ENCODE measurements at places on chromosomes 3 and 15. TPM values are rescaled to one million over a fixed set of nuclear protein-coding genes. Genes with fewer than 3 reads are reported as not detected.
A peak's percentile ranks its signal among the peaks of the same experiment; 100 is the strongest.

Gene GOLGA6L10
- total RNA-seq = 3.9 TPM

DNA sequence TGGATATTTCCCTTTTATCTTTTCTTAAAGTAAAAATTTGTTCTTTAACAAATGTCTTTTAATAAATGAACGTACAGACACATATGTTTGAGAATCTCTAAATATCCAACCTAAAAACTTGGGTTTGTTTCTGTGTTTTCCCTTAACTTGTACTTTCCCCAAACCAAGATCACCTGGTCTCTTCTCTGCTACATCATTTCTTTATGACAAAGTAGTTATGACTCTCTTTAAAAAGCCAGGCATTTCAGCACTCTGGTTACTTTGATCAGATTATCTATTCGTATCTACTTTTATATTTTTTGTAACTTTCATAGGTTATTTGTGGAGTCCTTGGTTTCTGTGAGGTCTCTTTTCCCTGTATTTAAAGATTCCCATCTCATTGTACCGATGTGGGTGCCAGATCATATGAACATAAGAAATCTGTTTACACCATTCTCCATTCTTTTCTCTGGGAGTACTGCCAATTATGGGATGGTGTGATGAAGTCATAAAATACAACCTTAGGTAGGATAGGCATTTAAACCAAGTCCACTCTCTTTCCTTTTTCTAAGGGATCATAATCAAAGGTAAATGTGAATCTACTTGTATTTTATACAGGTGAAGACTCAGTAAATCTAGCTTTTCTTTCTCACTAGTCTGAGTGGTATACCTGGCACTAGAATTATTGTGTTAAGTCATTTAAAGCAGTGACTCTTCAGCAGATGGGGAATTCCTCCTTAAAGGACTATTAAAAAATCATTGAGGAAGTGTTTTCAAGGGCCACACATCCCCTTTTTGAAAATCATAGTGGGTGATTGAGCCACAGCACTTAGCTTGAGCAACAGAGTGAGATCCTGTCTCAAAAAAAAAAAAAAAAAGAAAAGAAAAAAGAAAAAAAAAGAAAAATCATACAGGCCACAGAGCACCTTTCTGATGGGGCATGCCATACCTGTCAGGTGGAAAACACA is 12.4 kb upstream of the NFKBIZ start:
- peak; percentile 42 for ATAC-seq

Gene GCSAM
- 1.1 TPM for total RNA-seq

GRCh38 chr3:99681512-99681911 is 43.1 kb downstream of the COL8A1 start:
- no peak for ATAC-seq

DNA sequence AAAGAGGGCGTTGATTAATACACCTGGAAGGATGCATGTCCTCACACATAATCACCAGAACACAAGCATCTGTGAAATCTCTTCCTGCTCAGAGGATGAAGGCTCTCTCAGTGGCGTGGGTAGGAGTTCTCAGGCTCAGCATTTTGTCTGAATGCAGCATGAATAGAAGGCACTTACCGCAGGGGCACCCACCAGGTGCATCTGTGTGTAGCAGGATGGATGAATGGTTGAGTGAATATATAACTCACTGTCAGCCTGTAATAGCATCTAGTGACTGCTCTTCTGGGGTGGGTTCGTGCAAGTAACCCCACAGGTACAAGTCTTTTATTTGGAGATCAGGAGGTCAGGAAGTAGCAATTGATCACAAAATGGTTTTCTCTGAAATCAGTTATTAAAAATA is 143.0 kb downstream of the SQOR start:
- ATAC-seq = peak; percentile 43

DNA sequence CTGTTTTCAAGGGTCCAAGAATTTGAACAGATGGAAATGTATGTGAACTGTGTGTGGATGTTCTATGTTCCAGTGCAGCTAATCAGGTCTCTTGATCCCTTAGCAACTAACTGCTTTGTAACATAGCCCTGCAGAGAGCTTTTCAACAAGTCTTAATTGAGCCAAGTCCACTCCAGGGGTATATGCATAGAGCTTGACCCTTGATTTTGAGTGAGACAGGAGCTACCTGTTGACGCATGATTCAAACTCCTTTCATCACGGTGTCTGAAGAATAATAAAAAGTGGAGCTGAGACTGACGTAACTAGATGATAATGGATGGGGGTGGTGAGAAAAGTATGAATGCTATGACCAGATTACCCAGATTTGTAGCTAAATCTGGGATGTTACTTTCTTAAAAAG is 93.3 kb upstream of the CCDC54 start:
- no peak for ATAC-seq

Gene GOLGA8S
- 0.24 TPM for total RNA-seq

Gene ADAMTS17
- total RNA-seq = 4.0 TPM

DNA sequence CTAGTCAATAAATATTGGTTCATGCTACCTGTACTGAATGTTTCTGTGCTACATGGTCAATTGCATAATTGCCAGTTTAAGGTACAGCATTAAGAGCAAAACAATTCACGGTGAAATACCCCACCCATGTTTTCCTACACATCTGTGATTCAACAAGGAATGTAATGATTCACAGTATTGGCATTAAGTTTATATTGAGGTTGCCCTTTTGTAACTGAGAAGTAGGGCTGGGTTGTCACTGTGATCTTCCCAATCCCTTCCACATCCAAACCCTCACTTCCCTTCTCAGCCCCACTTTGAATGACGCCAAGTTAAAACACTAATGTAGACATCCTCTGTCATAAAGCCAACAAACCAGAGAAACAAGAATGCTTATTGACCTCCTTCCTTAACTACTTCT is 112.0 kb upstream of the TJP1 start:
- peak; percentile 80 for ATAC-seq

GRCh38 chr15:88393719-88394519 is 73.3 kb downstream of the MRPL46 start:
- ATAC-seq = peak; percentile 84

GRCh38 chr3:75982151-75982550 is 196.8 kb upstream of the ZNF717 start:
- ATAC-seq = no peak

GRCh38 chr15:31200735-31201151 is 99.2 kb upstream of the TRPM1 start:
- peak; percentile 90 for ATAC-seq

Gene SLC24A5
- not detected for total RNA-seq

- no peak for ATAC-seq
Observed at GRCh38 chr3:104360038-104360437, 1006.7 kb upstream of the ALCAM start.

Gene ZDHHC19
- not detected for total RNA-seq

GRCh38 chr15:37077623-37078351 is 22.6 kb downstream of the MEIS2 start:
- no peak for ATAC-seq

Gene MUC20
- total RNA-seq = 34.9 TPM

GRCh38 chr15:74221399-74222239 is 14.5 kb upstream of the CCDC33 start:
- ATAC-seq = no peak

Gene CYP1A2
- not detected for total RNA-seq

DNA sequence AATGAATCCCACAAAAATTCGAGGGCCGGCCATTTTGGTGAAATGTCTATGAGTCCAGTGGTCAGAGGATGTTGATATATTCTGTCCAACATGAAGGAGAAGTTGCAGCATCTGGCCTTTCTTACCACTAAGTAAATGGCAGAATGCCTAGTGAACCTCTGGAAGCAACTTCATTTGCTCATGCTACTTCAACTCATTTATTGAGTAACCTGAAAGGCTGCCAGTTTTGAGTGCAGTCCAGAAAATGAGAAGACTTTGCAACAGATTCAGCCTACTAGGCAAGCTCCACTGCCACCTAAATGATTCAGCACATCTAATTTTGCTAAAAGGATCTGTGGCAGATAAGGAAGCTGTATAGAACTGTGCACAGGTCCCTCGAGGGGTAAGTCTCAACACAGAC is 265.0 kb downstream of the OPA1 start:
- ATAC-seq = peak; percentile 62

All from esophagus mucosa (tissue), 1 donor.